ENCODE measurements at places on chromosomes 3 and 15.

- no peak for DNase-seq
Observed at GRCh38 chr3:32457971-32458471, 44.6 kb downstream of the CMTM6 start.

GRCh38 chr15:50675535-50676144, 11.0 kb downstream of the TRPM7 start:
- DNase-seq = no peak

DNA sequence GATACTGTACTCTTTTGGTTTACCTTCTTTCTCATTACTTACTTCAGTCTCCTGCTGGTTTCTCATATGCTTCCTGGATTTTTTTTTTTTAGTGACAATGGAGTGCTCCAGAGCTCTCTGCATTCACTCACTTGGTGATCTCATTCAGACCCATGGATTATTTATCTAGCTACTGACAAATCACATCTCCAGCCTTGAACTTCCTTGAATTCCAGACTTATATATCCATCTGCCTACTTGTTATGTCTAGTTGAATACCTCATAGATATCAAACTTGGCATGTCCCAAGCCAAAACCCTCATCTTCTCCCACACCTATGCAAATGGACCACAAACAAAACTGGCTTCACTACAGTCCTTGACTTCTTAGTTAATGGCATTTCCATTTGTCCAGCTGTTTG, 234.7 kb upstream of the ZPLD1 start:
- DNase-seq = no peak

- DNase-seq = no peak
Observed at GRCh38 chr3:107947203-107947602, 143.6 kb downstream of the CD47 start.

DNA sequence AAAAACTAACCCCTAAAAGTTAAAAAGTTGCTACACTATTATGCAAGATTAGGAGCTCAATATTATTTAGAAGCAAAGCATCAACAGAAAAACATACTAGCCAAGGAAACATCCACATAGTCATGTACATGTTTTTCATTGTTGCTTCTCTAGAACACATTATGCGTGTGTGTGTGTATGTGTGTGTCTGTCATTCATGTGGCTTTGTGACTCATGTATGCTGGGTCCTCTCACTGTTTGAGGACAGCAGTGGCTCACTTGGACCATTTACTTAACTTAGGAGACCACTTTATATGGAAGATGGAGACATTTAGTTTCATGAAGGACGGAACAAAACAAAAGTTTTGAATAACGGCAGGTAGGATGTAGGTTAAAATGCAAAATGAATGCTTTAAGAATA, 219.4 kb upstream of the THBS1 start:
- DNase-seq = no peak

GRCh38 chr3:125367403-125368230, 7.5 kb downstream of the ZNF148 start:
- no peak for DNase-seq

GRCh38 chr3:111681661-111682426, 86.7 kb upstream of the ZBED2 start:
- DNase-seq = no peak

DNA sequence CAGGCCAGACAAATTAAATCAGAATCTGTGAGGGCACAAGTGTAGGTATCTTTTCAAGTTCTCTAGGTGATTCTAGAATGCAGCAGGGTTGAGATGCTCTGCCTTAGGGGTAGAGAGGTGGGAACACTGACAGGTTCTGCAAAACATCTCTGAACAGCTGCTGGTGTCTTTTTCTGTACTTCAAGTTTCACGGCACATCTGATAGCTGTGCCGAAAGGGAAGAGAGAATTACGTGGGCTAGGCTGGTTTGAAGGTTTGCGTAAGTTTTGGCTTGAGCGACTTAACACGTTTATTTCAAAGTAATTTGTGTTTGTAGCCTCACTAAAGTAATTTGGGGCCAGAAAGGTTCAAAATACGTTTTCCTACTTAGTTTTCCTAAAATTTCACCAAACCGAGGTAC, 22.5 kb downstream of the PXK start:
- DNase-seq = no peak

DNA sequence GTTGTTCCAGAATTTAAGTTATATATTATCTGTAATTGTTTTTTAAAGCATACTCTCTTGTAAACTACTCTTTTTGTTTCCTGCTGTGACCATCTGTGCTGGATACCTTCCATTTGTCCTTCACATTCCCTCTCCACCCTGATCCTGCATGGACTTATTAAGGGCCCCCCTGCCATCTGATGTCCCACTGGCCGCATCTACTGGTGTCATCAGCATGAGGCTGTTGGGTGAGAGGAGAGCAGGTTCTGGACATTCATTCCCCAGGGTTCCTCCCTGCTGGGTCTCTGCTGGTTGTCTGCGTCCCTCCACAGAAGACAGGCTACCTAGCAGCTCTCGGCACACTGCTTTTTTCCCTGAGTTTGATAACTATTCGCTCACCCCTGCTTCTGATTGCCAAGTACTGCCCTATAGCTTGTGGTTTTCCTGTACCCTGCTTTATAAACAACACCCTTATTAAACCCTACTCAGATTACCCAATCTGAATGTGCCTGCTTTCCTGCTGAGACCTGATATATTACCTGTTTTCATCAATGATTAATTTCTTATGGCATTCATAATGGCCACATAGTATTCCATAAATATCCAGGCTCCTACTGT, 7.7 kb downstream of the CMTM8 start:
- no peak for DNase-seq

GRCh38 chr3:159977295-159977694, 11.3 kb upstream of the IL12A start:
- no peak for DNase-seq

- no peak for DNase-seq
Observed at GRCh38 chr3:195054311-195054710, 216.6 kb downstream of the XXYLT1 start.

DNA sequence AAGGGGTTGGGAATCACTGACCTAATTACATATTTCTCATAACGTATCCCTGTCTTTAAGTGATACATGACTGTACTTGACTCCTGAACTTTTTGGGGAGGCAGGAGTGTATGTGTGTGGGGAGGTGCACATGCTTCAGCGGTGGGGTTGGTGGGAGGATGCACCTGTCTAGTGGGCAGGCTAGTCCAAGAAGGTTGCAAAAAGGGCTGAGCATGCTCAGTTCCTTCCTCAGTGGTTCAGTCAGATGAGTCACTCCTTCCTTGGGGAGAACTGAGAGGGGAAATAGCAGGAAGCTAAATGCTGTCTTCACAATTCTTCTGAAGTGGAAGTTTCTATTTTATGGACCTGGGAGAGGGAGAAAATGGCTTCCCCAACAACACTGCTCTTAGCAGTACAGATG, 24.6 kb upstream of the AP4E1 start:
- no peak for DNase-seq

GRCh38 chr3:183378008-183378407, 50.4 kb downstream of the MCF2L2 start:
- no peak for DNase-seq

DNA sequence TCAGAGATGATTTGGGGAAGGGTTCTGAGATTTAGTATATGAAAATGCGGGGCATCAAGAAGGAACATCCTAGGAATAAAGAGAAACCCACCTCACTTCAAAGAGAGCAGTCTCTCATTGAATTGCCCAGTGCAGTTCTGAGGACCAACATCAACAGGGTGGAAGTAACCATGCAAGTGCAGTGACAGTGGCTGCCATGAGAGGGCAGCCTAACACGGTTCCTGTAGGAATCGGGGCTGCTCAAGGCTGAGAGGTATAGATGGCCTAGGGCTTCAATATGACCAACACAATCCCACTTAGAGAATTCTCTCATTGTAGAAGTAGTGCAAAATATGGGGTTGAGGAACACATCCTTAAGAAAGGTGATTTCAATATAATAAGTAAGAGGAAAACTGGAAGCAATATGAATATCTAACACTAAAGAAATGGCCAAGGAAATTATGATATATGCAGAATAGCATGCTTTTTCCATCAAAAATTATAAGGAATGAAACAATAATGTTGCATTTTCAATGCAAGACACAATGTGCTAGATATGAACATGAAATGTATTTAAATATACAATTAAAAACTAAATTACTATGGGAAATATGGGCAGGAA, 51.1 kb upstream of the ARRDC4 start:
- DNase-seq = peak; percentile 65

- no peak for DNase-seq
Observed at GRCh38 chr3:67883766-67884165, 229.4 kb upstream of the SUCLG2 start.

- DNase-seq = no peak
Observed at GRCh38 chr3:145869958-145870357, 291.0 kb downstream of the PLOD2 start.

DNA sequence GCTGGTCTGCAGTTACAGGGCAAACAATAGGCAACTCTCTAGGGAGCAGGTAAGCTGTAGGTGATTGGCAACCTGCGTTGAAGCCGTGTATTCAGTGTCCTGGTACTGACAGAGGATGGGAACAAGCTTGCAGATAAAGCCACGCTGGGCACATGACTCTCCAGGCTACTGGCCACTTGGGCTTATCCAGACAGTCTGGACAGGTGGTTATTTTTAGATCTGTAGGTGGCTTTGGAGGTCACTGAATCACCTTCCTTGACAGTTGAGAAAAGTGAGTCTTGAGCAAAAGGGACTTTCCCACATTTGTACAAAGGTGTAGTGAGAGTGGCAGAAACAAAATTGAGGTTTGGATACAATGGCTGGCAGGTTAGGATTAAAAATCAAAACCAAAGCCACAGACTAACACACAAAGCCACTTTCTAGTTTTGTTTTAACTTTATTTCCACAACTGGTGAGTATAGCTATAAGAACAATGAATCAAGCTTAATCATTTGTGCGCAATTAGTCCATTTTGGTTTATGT, 22.3 kb upstream of the IL1RAP start:
- peak; percentile 24 for DNase-seq

- DNase-seq = peak; percentile 51
Observed at GRCh38 chr15:89018207-89018606, 70.0 kb upstream of the ABHD2 start.

GRCh38 chr3:152349392-152349791, 80.7 kb downstream of the MBNL1 start:
- no peak for DNase-seq

- no peak for DNase-seq
Observed at GRCh38 chr3:103818800-103819199, 1384.0 kb downstream of the ZPLD1 start.

GRCh38 chr15:63046917-63047760, 4.6 kb downstream of the TPM1 start:
- no peak for DNase-seq

- no peak for DNase-seq
Observed at GRCh38 chr15:82670699-82671098, 23.5 kb upstream of the CPEB1 start.

- no peak for DNase-seq
Observed at GRCh38 chr15:29747837-29748417, 74.3 kb downstream of the TJP1 start.

DNA sequence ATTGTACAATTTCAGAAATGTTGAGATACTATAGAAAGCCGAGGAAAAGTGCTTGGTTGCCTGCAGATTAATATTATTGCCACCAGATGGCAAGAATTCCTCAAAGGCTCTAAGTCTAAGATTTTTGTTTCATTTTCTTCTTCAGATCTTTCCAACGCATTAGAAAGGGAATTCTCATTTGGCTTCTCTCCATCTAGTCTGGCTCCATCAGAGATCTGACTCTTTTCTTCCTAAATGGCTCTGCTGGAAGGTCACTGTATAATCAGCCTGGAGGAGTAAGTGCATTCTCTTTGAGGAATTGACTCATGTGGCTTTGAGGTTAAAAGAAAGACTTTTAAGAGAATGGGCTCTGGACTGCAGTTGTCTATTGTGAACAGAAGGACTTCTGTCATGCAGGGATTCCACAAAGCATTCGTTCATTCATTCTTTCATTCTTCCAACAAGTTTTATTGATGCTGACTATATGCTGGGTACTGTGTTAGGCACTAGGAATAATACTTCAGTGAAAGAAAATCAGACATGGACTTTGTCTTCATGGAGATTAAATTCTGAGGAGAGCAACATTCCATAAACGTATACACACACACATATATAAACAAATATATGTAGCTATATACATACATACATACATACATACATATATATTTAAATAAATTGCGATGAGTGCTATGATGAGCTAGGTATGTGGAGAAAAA, 55.3 kb downstream of the SLC28A2 start:
- DNase-seq = no peak

- no peak for DNase-seq
Observed at GRCh38 chr3:2023959-2024358, 74.7 kb upstream of the CNTN4 start.

DNA sequence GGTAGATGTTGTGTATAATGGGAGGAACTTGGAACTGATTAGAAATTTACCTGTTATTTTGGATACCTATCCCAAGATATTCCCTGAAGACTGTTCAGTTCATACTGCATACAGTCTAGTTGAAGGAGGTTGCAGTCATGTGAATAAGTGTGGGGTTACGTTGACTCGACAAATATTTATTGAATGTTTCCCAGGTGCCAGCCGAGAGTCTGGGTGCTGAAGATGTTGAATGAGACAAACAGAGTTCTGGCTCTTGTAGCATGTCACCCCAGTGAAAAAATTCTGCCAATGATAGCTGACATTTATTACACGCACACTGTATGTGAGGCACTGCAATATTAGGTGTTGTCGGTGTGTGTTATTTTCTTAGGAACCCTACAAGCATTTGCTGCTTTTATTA, 176.0 kb downstream of the KCNMB2 start:
- DNase-seq = no peak

GRCh38 chr3:111999484-112000324, 982 bp downstream of the TAGLN3 start:
- DNase-seq = no peak

DNA sequence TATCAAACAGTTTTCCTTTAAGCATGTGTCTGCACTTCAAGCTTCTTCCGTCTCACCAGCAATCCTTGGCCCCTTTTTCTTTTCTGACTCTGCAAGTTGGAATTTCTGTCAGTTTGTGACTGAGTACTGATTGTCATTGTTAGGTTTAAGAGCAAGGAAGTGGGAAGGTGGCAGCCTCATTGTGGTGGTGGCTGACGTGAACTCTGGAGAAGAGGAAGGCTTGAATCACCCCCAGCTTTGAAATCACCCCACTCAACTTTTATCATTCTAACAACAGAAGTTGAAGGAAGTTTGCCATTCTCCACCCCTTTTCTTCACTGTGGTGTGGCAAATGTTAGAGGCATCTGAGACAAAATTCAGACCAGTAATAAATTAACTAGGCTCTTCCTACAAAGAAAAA, 231.6 kb upstream of the AGTR1 start:
- DNase-seq = no peak

- DNase-seq = no peak
Observed at GRCh38 chr3:55564726-55565125, 77.6 kb upstream of the WNT5A start.

GRCh38 chr15:78101423-78102105, 9.2 kb downstream of the SH2D7 start:
- no peak for DNase-seq

GRCh38 chr3:172915911-172916514, 165.5 kb downstream of the ECT2 start:
- DNase-seq = no peak

- no peak for DNase-seq
Observed at GRCh38 chr3:144119633-144120032, 148.0 kb downstream of the DIPK2A start.

GRCh38 chr3:194212161-194212844, 76.4 kb downstream of the HES1 start:
- DNase-seq = no peak

All from mucosa of gallbladder (tissue), 1 donor.